ENCODE measurements at places on chromosomes 2 and 18.

DNA sequence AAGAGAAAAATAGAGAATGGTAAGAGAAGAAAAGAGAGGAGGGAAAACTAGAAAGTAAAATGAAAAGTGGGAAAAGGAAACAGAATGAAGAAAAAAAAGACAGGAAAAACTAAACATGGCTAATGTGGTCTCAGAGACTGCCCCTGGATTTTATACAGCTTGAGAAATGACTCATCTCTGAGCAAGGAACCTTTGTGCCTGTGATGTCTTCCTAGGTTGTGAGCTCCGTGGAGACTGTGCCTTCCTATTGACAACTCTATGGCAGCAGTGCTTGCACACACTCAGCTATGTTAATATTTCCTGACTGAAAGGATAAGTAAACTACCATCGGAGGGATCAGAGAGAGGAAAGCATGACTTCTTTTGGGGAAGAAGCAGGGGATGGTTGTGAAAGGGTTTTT is 203.8 kb downstream of the RDH14 start:
- peak; percentile 58 for DNase-seq

GRCh38 chr2:131584940-131585339 is 57.3 kb downstream of the CCDC74A start:
- DNase-seq, result no peak

- peak; percentile 91 for DNase-seq
Measured at GRCh38 chr2:107412981-107413380, 413.7 kb upstream of the RGPD4 start.

GRCh38 chr2:111698743-111699554 is 185.0 kb downstream of the ANAPC1 start:
- peak; percentile 99 for DNase-seq

GRCh38 chr18:34221971-34222306 is 2.8 kb downstream of the NOL4 start:
- DNase-seq, result no peak

All from fibroblast of skin of back (primary cell).